ENCODE measurements at places on chromosomes 2 and 18.
A peak's percentile ranks its signal among the peaks of the same experiment; 100 is the strongest.

GRCh38 chr2:26238311-26238958 is 6.0 kb downstream of the HADHA start:
- peak overlapping the region; percentile 4 for H3K27ac ChIP-seq
- no peaks in the 10 kb centered on the region for H3K27me3 ChIP-seq
- H3K4me3 ChIP-seq, result no peak overlapping the region
- peaks cover 53% of the 10 kb centered on the region for H3K4me1 ChIP-seq

DNA sequence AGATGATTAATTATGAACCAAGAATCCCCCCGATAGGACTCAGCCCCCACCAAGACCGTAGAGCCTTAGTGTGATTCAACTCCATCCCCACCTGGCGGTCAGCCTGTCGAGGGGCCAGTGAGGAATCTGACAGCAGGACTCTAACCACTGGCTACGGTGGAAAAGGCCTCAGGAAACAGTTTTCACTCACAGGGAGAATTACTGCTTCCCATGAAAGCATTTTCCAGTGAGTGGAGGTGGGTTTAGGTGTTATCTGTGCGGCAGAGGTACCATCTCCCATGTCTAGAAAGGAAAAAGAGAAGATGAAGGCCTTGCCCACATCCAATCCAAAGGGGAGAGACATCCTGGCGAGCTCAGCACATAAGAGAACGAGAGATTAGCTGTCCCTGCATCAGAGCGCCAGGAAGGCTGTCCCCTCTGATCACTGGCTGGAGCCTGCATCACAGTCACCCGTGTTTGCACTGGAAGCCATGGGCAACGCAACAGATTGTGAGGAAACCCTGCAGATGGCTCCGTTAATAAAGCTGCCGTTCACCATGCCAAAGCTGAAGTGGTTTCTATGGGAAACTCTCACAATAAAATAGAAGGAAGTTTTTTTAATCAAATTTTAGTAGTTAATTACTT is 22.3 kb downstream of the COX7A2L start:
- DNase-seq, result no peak
- H3K36me3 ChIP-seq, result peaks cover 17% of the 10 kb centered on the region
- no peak overlapping the region for H3K27ac ChIP-seq
- no peak overlapping the region for H3K4me3 ChIP-seq

- H3K4me3 ChIP-seq, result no peak overlapping the region
- H3K27ac ChIP-seq, result no peak overlapping the region
- no peaks in the 10 kb centered on the region for H3K36me3 ChIP-seq
Observed at GRCh38 chr2:11590193-11590592, 56.3 kb downstream of the GREB1 start.

GRCh38 chr18:79801641-79802040 is 3.9 kb downstream of the KCNG2 start:
- H3K27ac ChIP-seq, result no peak overlapping the region
- no peak for DNase-seq
- H3K4me3 ChIP-seq, result no peak overlapping the region
- peaks cover 40% of the 10 kb centered on the region for H3K27me3 ChIP-seq
- H3K36me3 ChIP-seq, result no peaks in the 10 kb centered on the region

DNA sequence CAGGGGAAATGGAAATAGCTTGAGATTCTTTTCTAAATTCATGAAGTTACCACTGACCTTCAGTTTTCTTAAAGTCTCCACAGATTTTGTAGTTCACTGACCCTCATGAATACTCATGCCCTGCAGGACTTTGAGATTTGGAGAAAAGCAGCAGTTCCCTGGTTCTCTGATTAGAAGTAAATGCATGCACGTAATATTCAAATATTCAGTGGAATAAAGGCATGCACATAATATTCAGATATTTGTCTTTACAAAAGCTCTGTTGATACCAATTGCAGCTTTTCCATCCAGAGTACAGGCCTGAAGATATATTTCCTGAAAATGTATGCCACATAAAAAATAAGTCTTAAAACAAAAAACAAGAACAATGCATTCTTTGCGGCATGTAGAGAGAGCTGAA is 219.8 kb downstream of the ADCYAP1 start:
- DNase-seq, result no peak
- no peak overlapping the region for H3K4me3 ChIP-seq
- H3K4me1 ChIP-seq, result no peaks in the 10 kb centered on the region
- H3K27ac ChIP-seq, result no peak overlapping the region

DNA sequence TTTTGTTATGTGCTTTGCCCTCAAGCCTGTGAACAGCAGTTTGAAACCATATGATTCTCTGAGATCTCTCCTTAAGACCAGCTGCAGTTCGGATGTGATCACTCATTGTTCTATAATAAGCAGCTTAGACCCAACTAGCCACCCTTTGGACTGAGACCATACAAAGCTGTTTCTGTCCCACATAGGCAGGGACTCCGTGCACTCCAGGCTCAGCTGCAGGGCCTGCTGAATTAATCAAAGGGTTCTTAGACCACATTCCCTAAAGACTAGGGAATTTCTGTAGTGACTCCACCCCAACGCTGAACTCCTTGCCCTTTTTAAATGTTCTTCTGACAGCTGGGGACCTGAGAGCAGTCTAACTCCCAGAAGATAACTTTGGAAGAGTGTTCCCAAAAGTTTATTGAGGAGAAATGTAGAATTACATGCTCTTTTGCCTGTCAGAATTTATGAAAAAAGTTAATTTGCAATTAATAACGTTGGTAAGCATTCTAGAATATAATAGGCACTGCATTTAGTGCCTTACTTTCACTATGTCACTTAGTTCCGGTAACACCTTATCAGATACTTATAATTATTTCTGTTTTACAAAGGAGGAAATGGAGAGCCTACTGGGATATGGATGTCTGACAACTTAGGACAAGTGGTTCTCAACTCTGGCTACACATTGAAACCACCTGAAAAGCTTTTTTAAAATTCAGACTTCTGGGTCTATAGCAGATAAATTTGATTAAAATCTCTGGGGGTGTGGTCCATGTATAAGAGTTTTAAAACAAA is 42.3 kb downstream of the GULP1 start:
- no peaks in the 10 kb centered on the region for H3K4me1 ChIP-seq
- H3K27ac ChIP-seq, result peak overlapping the region; percentile 64
- DNase-seq, result peak; percentile 72
- H3K4me3 ChIP-seq, result peak overlapping the region; percentile 16
- no peaks in the 10 kb centered on the region for H3K36me3 ChIP-seq

DNA sequence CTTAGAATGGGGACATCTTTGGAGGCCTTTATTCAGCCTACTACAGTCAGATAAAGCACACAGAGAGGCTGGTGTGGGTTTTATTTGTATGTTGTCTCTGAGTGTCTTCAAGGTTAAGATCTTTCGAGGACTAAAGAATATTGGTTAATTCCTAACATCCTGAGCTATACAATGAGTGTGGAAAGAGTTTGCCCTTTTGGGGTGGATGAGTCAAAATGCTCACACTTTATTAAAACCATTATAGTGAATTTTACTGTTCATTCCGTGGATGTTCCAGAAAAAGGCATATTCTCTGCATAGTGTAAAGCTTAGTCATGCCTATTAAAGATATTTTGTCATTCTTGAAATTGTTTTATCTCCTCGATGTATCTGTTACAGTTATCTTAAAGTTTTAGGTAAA is 29.1 kb upstream of the SLC38A11 start:
- no peaks in the 10 kb centered on the region for H3K27me3 ChIP-seq
- no peak overlapping the region for H3K27ac ChIP-seq
- H3K4me3 ChIP-seq, result no peak overlapping the region
- H3K36me3 ChIP-seq, result no peaks in the 10 kb centered on the region
- peaks cover 11% of the 10 kb centered on the region for H3K4me1 ChIP-seq
- no peak for DNase-seq

DNA sequence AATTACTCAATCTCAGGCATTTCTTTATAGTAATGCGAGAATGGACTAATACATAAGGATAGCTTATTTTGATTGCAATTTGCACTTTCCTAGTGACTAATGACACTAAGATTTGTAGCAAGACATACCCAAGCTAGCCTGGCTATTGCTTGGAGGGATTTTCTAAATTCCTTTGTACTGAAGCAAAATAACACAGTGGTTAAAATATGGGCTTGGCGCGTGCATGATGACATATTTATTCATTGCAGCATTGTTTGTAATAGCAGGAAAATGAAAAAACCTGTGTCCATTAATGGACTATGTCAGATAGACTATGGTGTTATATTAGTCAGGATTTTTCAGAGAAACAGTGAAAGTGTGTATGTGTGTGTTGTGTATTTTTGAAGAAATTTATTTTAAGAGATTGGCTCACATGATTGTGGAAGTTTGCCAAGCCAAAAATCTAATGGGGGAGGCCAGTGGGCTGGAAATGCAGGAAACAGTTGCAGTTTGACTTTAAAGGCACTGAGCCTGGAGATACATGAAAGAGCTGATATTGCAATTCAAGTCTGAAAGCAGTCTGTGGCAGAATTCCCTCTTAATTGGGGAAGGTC is 16.7 kb upstream of the LAPTM4A start:
- no peaks in the 10 kb centered on the region for H3K36me3 ChIP-seq
- peak overlapping the region; percentile 63 for H3K27ac ChIP-seq
- H3K4me3 ChIP-seq, result no peak overlapping the region
- no peak for DNase-seq
- H3K4me1 ChIP-seq, result peaks cover 14% of the 10 kb centered on the region
- no peaks in the 10 kb centered on the region for H3K27me3 ChIP-seq

DNA sequence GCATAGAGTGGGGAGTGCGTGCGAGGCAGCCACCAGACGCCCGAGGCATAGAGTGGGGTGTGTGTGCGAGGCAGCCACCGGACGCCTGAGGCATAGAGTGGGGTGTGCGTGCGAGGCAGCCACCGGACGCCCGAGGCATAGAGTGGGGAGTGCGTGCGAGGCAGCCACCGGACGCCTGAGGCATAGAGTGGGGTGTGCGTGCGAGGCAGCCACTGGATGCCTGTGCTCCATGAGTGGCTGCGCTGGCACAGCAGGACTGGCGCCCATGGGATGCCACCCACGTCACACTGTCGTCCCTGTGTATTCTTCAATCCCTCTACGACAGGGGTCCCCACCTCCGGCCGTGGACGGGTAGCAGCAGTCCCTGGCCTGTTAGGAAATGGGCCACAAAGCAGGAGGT is 221.9 kb downstream of the HDAC4 start:
- no peak for DNase-seq
- peaks cover 67% of the 10 kb centered on the region for H3K36me3 ChIP-seq
- H3K4me3 ChIP-seq, result no peak overlapping the region
- no peak overlapping the region for H3K27ac ChIP-seq

- DNase-seq, result no peak
- H3K27me3 ChIP-seq, result no peaks in the 10 kb centered on the region
- no peak overlapping the region for H3K4me3 ChIP-seq
- peaks cover 30% of the 10 kb centered on the region for H3K36me3 ChIP-seq
Observed at GRCh38 chr2:9430316-9431293, 7.2 kb downstream of the CPSF3 start.

GRCh38 chr18:55314031-55314430 is 274.0 kb downstream of the TCF4 start:
- H3K27ac ChIP-seq, result no peak overlapping the region
- peaks cover 32% of the 10 kb centered on the region for H3K4me1 ChIP-seq

DNA sequence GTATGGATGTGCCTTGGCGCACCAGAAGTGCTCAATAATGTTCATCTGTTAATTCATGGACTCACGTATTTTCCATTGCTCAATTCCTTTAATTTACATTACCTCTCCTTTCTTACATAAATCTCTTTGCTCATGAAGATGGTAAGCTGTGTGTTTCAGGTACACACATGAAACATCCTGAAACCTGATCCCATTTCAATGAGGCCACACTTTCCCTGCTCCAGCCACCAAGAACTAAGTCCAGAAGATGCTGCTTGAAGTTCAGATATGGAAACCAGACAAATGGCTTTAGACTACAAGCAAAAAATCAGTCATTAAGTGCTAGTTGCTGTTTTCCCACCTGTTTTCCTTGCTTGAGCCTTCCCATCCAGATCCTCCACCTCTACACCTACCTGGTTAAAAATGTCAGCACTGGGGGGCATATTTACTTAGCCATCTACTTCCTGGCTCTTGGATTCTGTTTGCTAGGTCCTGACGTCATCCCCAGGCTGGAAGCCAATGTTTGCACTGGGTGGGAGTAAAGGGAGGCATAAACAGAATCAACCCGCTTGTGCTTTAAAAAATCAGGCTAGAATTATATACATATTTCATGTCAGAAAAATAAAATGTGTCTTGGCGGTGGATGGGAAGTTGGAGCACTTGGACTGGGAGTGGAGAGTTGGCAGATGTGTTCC is 309.7 kb downstream of the OSR1 start:
- H3K36me3 ChIP-seq, result no peaks in the 10 kb centered on the region
- H3K27ac ChIP-seq, result no peak overlapping the region
- DNase-seq, result peak; percentile 89
- H3K27me3 ChIP-seq, result no peaks in the 10 kb centered on the region
- no peak overlapping the region for H3K4me3 ChIP-seq

- no peak for DNase-seq
- no peak overlapping the region for H3K27ac ChIP-seq
- no peak overlapping the region for H3K4me3 ChIP-seq
Observed at GRCh38 chr18:57836557-57836956, 33.4 kb upstream of the ATP8B1 start.

DNA sequence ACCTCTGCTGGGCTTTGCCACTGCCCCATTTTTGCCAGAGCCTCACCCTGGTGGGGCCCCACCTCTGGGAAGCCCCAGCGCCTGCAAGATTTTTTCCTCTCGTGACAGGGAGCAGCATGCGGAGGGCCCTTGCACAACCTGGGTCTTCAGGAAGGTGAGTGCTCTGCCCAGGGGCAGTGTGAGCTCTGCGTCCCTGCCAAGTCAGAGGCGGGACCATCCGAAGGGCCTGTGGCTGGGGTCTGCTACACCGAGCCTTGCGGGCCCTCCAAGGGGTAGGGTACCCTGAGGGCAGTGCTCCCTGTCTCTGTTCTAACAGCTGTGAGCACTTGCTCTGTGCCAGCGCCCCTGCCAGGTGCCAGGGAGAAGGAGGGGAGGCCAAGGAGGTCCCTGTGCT is 5.8 kb upstream of the ODC1 start:
- peaks cover 59% of the 10 kb centered on the region for H3K4me1 ChIP-seq
- H3K27ac ChIP-seq, result peak overlapping the region; percentile 14
- H3K36me3 ChIP-seq, result no peaks in the 10 kb centered on the region

GRCh38 chr2:11574176-11575046 is 40.6 kb downstream of the GREB1 start:
- no peaks in the 10 kb centered on the region for H3K27me3 ChIP-seq
- no peak for DNase-seq
- no peak overlapping the region for H3K4me3 ChIP-seq
- H3K4me1 ChIP-seq, result no peaks in the 10 kb centered on the region
- no peaks in the 10 kb centered on the region for H3K36me3 ChIP-seq
- H3K27ac ChIP-seq, result no peak overlapping the region

GRCh38 chr2:234335661-234336228 is 161.1 kb downstream of the ARL4C start:
- DNase-seq, result peak; percentile 84
- H3K4me3 ChIP-seq, result no peak overlapping the region
- H3K27me3 ChIP-seq, result no peaks in the 10 kb centered on the region

- no peaks in the 10 kb centered on the region for H3K27me3 ChIP-seq
- no peak for DNase-seq
- no peak overlapping the region for H3K4me3 ChIP-seq
- H3K27ac ChIP-seq, result no peak overlapping the region
- H3K36me3 ChIP-seq, result no peaks in the 10 kb centered on the region
Observed at GRCh38 chr2:67210430-67210829, 186.7 kb upstream of the ETAA1 start.

Data from stomach (tissue), 19 donors.